ENCODE measurements at places on chromosomes 7 and 10.

DNA sequence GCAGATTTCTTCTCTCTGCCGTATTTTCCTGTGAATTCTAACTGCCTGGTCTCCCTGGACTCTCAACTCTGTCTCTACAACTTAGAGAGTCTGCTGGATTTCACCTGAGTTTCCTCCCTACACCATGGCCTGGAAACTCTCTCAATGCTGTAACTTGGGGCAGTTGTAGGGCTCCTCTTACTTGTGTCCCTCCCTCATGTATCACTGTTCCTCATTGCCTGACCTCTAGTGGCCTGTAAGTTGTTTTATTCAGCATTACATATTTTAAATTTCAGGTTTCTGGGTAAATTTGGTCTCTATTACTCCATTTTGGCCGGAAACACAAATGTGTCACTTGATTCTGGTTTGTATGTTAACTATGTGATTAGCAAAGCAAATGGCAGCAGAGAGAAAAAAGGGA lies 70.9 kb downstream of the DYNC1I1 start:
- no peak for DNase-seq

DNA sequence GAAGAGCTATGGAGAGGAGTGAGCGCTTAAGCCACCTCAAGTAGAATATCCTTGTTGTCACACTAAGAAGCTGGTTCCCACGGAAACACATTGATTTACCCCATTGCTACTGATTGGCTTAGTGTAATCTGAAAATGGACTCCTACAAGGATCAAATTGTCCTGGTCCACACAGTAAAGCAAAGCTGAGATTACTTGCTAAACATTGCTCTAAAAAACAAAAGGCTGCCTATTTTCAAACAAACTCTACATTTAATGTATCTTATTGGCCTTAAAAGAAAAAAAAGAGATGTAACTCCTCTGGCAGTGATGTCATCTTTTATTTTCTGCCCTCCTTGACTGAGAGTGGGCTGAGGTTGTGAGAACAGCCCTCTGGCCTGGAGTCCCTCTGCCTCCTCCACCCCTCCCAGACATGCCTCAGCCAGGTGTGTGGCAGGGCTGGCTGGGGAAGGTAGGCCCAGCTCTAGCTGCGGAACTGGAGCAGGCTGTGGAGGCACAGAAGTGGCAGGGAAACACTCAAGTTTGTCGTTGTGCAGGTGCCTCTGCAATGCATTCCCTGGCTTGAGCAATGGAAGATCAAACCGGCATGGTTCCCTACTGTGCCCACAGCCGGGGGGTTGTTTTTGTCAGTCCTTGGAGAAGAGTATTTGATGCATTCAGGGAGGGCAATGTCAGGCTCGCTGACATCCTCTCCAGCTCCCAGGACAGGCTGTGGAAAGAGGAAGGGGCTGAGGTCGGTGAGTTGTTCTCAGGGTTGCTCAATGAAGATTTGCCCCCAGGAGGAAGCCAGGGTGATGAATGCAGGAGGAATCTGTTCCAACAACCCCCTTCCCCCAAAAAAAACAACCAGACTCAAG lies 9.1 kb downstream of the KLF6 start:
- DNase-seq: no peak

DNA sequence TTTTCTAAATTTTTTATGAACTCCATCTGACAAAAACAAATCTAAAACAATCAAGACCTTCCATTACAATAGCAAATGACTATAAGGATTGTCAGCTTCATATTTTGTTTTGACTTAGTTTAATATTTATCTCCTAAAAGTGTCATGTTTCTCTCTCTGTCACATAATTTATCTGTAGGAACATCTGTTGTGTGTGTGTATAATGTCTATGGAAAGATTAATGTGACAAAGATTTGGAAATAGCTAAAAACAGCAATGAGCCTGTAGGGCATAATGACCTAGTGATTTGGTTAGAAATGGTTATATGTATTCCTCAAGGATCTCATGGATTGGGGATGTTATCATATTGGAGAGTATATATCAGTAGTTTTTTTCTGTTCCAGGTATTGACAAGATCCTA lies 69.6 kb upstream of the MDFIC start:
- no peak for DNase-seq

GRCh38 chr7:17849504-17849903 lies 90.8 kb downstream of the SNX13 start:
- DNase-seq: no peak

DNA sequence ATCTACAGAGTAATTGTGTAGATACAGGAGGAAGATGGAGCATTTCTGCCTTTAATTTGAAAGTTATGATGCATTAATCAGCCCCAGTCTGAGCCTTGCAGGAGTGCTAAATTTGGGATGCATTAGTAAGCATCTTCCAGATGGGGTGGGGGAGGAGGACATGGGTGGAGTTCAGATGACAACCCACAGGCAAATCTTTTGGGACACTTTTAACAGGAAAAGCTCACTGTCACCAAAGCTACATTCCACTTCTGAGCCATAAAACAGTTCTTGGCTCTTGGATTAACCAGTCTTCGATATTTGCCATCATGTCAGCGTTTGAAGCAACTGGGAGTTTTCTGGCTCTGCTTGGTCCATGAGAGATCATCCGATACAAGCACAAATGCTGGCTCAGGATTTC lies 121.1 kb downstream of the CXCL12 start:
- no peak for DNase-seq

DNA sequence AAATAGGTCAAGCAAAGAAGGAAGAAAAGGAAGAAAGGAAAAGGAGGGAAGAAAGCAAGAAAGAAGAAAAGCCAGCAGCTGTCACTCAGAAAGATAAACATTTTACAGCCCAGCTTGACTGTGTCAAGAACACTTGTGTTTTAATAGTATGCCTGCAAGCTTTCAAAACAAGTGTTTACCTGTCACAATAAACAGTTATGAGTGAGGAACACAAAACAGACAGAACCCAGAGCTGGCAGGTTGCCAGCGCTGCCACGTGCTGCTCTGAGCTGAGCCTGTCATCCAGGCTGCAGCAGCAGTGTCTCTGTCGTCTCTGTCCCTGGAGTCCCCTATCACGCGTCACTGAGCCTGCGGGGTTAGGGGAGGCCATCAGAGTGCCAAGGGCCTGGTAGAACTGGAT lies 827.6 kb upstream of the AUTS2 start:
- no peak for DNase-seq

- no peak for DNase-seq
Observed at GRCh38 chr7:39132306-39132705, 154.6 kb downstream of the POU6F2 start.

GRCh38 chr10:86357676-86358075 lies 8.9 kb downstream of the GRID1 start:
- no peak for DNase-seq

DNA sequence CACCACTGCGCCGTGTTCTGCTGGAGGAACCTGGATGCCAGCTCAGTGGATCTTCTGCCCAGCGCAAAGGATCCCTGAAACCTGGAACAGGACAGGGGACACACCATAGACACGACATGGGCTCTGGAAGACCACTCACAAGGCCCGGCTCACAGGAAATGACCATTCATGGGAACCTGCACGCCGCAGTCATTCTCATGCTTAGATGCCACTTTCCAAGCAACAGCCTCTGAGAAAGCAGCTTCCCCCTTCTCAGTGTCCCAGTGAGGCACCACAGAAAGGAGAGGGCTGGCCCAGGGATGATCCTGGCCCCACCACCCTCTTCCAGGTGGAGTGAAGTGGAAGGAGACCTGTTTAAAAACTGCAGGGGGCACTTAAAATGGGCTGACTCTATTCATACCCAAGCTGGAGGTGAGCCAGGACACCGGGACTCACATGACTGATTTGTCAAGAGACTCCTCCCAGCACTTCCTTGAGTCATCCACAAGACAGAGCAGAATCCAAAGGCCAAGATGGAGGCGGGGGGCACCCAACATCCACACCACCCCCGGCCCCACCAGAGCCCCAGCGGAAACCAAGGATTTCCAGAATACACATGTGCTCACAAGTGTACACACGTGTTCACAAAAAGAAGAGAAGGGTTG lies 11.2 kb downstream of the CTBP2 start:
- no peak for DNase-seq

- DNase-seq: no peak
Observed at GRCh38 chr10:131155218-131155875, 156.2 kb downstream of the TCERG1L start.

DNA sequence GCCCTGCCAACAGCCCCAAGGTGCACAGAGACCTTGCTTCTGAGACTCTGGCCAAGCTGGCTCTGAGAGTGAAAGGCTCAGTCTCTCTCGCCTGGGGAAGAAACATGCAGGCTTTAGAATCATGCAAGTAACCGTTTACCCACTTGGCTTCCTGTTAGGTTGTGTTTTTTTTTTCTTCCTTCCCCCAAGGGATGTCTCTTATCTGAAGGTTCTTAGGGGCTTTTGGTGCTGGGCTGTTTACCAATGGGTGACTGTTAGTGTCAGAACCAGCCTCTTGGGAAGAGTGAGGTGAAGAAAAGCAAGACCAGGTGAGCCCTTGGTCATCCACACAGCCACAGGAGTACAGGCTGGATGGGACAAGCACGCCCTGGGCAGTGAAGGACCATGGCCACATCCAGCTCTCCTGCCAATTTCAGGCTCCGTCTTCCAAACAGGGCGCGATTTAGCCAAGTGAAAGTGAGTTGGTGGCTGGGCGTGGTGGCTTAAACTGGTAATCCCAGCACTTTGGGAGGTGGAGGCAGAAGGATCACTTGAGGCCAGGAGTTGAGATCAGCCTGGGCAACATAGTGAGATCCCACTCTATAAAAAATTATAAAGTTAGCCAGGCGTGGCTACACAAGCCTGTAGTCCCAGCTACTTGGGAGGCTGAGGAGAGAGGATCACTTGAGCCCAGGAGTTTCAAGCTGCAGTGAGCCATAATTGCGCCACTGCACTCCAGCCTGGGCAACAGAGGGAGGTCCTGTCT lies 76.3 kb upstream of the CUX1 start:
- DNase-seq: no peak

- no peak for DNase-seq
Observed at GRCh38 chr7:25109276-25109675, 15.8 kb downstream of the CYCS start.

GRCh38 chr7:97006055-97006815 lies 882 bp downstream of the DLX6 start:
- no peak for DNase-seq
